ENCODE measurements at places on chromosomes 7 and 10. TPM values are rescaled to one million over a fixed set of nuclear protein-coding genes. Genes with fewer than 3 reads are reported as not detected.

ANKRD30A gene
- not detected for total RNA-seq

NYAP1 gene
- total RNA-seq = 1.8 TPM

ZNF804B gene
- total RNA-seq = not detected

CYP2C8 gene
- not detected for total RNA-seq

DPYSL4 gene
- total RNA-seq = 6.9 TPM

ADCYAP1R1 gene
- not detected for total RNA-seq

IDI2 gene
- not detected for total RNA-seq

C10orf95 gene
- total RNA-seq = not detected

C10orf62 gene
- 0.32 TPM for total RNA-seq

SLC18A2 gene
- total RNA-seq = not detected

OGA gene
- 150 TPM for total RNA-seq

LIPN gene
- not detected for total RNA-seq

PPP1R3C gene
- 175 TPM for total RNA-seq

IFIT3 gene
- 48.6 TPM for total RNA-seq

AP3M1 gene
- 46.8 TPM for total RNA-seq

KCND2 gene
- total RNA-seq = not detected

OR2A12 gene
- under 0.01 TPM for total RNA-seq

SERPINE1 gene
- total RNA-seq = 247 TPM

ACTL6B gene
- not detected for total RNA-seq

CYP2W1 gene
- under 0.01 TPM for total RNA-seq

HTR5A gene
- total RNA-seq = not detected

CHAT gene
- not detected for total RNA-seq

FBXO24 gene
- total RNA-seq = 0.13 TPM

SRRM3 gene
- total RNA-seq = 1.1 TPM

HECTD2 gene
- total RNA-seq = 33.8 TPM

ELMO1 gene
- total RNA-seq = 15.3 TPM

SORBS1 gene
- total RNA-seq = 2.6 TPM

OR2A1 gene
- 0.39 TPM for total RNA-seq

SPDYE1 gene
- not detected for total RNA-seq

DOCK1 gene
- total RNA-seq = 102 TPM

TMEM236 gene
- 0.22 TPM for total RNA-seq

PAPOLB gene
- 0.39 TPM for total RNA-seq

PPIF gene
- 51.7 TPM for total RNA-seq

LDB1 gene
- 35.4 TPM for total RNA-seq

ACSL5 gene
- 11.8 TPM for total RNA-seq

ANLN gene
- total RNA-seq = 116 TPM

PROSER2 gene
- 8.1 TPM for total RNA-seq

SPRN gene
- total RNA-seq = 0.11 TPM

IFIT1B gene
- total RNA-seq = not detected

SPDYE17 gene
- total RNA-seq = not detected

BICC1 gene
- 204 TPM for total RNA-seq

IFIT1 gene
- 33.3 TPM for total RNA-seq

OR2A5 gene
- total RNA-seq = not detected

TMEM270 gene
- not detected for total RNA-seq
